ENCODE measurements at places on chromosomes 11 and 22. TPM values are rescaled to one million over a fixed set of nuclear protein-coding genes. Genes with fewer than 3 reads are reported as not detected.

Gene DEFB131B
- not detected for total RNA-seq

Gene UBTFL1
- total RNA-seq: not detected

Gene SNX15
- total RNA-seq: 19.2 TPM

Gene PRR5
- 65.3 TPM for total RNA-seq

Gene NRXN2
- total RNA-seq: 12.0 TPM

Gene SLC29A2
- 35.7 TPM for total RNA-seq

Gene SPINDOC
- total RNA-seq: 63.7 TPM

Gene SYT13
- 6.8 TPM for total RNA-seq

Gene OTOG
- 1.8 TPM for total RNA-seq

Gene LINC01488
- total RNA-seq: not detected

Gene FAM168A
- total RNA-seq: 63.5 TPM

Gene PHETA2
- total RNA-seq: 7.8 TPM

Gene OR51B2
- total RNA-seq: 0.41 TPM

Gene SHANK3
- 14.3 TPM for total RNA-seq

Gene POTEH
- not detected for total RNA-seq

Gene C1QTNF5
- 24.4 TPM for total RNA-seq

Gene CDHR5
- total RNA-seq: 0.58 TPM

Gene KRTAP5-1
- not detected for total RNA-seq

Gene CBLIF
- total RNA-seq: not detected

Gene TPST2
- total RNA-seq: 17.2 TPM

Gene TBX1
- 0.34 TPM for total RNA-seq

Gene GUCY1A2
- total RNA-seq: 15.1 TPM

Gene CAVIN3
- total RNA-seq: 16.4 TPM

Gene FOLR2
- not detected for total RNA-seq

Gene FAM111B
- total RNA-seq: 6.8 TPM

Gene DEUP1
- total RNA-seq: 1.2 TPM

Gene OR51E1
- total RNA-seq: not detected

Gene NRIP3
- total RNA-seq: 1.5 TPM

Gene POU2F3
- 0.55 TPM for total RNA-seq

Gene CRYBA4
- not detected for total RNA-seq
